ENCODE measurements at places on chromosomes 3 and 15.
A peak's percentile ranks its signal among the peaks of the same experiment; 100 is the strongest.

DNA sequence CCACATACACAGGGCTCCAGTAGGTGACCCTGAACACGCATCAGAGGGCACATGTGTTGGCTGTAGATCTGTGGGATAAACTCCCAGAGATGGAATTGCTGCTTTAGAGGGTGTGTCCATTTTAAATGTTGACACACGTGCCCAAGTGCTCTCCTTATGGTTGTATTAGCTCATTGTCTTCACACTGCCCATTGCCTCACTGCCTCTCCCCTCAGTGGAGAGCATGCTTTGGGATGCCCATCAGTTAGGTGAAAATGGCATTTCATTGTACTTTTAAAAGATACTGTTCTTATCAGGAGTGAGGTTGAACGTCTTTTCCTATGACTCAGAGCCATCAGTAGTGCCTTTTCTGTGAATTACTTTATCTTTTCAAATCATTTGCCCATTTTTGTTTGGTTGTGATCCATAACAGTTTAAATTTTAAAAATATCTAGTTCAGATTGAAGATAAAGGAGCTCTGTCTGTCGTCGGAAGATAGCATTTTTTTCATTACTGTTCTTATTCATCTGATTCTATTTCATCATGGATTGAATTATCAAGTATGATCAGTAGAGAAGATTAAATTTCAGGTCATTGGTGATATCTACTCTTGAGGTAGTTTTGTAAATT lies 120.7 kb downstream of the CHDH start:
- DNase-seq, result no peak

DNA sequence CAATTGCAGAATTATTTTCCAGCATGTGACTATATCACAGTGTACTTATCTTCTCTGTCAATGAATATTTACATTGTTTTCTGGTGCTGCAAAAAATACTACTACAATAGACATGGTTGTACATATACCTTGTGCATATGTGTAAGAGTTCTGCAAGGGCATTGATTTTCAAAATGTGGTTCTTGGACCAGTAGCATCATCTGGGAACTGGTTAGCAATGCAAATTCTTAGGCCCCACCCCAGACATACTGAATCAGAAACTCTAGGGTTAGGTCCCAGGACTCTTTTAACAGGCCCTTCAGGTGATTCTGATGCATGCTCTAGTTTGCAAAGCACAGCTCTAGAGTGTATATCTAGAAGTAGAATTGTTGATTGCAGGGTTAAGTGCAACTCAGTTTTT lies 292.3 kb downstream of the ZNF621 start:
- DNase-seq, result no peak

- DNase-seq, result peak; percentile 4
Observed at GRCh38 chr3:13018043-13018451, 55.2 kb downstream of the IQSEC1 start.

GRCh38 chr15:98935736-98936135 lies 71.9 kb downstream of the PGPEP1L start:
- DNase-seq, result no peak

DNA sequence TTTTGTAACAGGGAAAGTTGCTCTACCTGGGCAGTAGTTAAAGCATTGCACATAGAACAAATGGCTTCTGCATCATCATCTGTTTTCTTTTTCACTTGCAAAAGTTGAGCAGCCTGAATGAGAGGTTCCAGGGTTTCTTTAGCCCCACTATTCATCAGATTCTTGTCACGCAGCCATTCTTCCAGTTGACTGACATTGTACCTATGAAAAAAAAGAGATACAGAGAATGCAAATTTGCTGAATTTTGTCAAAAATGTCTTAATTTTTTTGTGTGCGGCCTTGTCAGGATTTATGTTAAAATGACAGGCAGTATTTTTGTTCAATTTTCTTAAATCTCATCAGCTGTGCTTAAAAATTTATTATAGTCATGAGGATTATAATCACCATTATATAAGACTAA lies 21.4 kb upstream of the MYO5C start:
- DNase-seq, result no peak

GRCh38 chr3:188283347-188283746 lies 129.4 kb downstream of the LPP start:
- no peak for DNase-seq

DNA sequence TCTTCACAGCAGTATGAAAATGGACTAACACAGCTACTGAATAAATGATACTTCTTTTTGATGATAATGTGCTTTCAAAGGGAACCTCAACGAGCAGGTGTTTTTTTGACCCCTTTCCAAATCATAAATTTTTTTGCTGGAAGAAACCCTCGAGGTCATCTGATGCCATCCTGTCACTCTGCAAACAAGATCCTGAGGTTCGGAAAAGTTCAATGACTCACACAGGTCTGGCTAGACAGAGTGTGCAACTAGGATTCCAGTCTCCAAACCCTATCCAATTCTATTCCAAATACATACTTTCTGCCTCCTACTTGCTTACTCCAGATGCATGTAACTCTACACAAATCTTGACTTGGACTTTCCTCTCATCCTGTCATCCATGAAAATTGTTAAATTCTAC lies 124.7 kb downstream of the NEDD4 start:
- DNase-seq, result no peak

DNA sequence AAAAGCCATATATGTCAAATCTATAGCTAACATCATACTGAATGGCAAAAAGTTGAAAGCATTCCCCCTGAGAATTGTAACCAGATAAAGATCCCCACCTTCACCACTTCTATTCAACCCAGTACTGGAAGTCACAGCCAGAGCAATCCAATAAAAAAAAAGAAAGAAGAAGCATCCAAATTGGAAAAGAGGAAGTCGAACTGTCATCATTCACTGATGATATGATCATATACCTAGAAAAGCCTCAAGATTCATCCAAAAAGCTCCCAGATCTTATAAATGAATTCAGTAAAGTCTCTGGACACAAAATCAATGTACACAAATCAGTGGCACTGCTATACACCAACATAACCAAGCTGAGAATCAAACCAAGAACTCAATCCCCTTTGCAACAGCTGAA lies 97.4 kb downstream of the CBLB start:
- DNase-seq, result no peak

- no peak for DNase-seq
Observed at GRCh38 chr3:61239871-61240270, 11.4 kb downstream of the FHIT start.

GRCh38 chr15:100334456-100334855 lies 7.3 kb downstream of the ADAMTS17 start:
- DNase-seq, result no peak

DNA sequence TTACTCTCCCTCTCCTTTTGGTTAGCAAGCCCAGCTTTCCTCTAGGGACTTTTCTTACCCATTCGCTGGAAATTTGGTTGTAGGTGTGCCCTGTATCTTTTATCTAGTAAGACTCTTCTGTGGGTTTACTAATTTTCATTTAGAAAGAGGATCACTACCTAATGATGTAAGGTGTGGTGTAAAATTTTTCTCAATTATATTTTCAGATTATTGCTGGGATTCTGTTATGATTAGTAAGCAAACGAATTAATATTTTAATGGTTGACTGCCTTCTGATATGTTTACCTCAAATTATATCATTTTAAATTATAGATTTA lies 28.5 kb downstream of the PLCL2 start:
- DNase-seq, result no peak

DNA sequence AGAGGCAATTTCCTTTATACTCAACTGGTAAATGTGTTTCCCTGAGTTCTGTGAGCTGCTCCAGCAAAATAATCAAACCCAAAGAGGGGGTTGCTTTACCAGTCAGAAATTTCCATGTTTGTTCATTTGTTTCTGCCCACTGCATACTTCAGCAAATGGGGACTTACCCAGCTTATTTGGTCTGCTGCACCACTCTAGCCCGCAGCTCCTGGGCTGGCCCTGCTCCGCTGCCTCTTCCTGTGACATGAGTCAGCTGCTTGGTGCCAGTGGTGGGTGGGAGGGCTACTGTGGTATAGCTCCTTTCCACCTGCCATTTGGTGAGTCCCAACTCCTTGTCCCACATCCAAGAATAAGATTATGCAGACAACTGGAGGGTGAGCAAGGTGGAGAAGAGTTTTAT lies 644.2 kb downstream of the MCTP2 start:
- DNase-seq, result no peak

- no peak for DNase-seq
Observed at GRCh38 chr15:84886211-84886983, 1.9 kb downstream of the SLC28A1 start.

DNA sequence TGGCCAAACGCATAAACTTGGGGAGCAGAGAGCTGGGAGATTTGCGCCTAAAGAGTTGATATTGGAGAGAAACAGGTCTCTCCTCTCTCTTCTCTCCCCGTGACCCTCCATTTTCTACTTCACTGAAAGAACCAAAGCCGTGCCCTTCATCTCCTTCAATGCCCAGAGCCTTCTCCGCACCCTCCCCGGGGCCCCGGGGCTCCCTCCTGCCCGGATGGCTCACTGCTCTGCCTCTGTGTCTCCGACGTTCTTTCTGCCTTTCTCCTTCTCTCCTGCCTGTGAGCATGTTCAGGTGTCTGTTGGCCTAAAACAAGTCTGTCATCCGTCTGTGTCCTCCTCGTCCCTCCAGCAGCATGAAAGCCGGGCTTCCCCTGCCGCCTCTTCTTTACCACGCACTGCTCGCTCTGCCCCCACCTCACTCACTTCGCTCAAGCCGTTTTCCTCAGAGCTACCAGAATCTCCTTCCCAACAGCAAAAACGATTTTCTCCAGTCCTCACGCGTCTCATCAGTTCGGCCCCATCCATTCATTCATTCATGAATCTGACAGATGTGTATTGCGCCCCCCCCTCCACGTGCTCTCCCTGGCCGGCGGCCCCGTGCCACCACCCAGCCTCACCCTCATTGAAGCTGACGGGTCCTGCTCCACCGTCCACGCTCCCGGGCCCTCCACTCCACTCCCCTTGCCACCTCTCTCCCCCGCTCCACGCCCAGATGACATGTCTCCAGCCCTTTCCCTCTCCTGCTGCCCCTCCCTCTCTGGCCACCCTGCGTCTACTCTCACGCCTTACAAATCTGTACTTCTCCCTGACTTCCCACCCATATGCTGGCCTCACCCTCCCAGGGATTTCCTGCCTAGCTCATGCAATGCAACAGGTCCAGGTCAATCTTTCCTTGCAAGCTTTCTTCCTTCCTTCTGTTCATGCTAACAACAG lies 10.2 kb downstream of the MUC4 start:
- DNase-seq, result no peak

GRCh38 chr3:57545636-57546268 lies 1.6 kb upstream of the DNAH12 start:
- DNase-seq, result no peak

- DNase-seq, result no peak
Observed at GRCh38 chr3:172559020-172559419, 35.8 kb upstream of the TNFSF10 start.

- DNase-seq, result no peak
Observed at GRCh38 chr15:83306561-83306960, 22.1 kb upstream of the BNC1 start.

DNA sequence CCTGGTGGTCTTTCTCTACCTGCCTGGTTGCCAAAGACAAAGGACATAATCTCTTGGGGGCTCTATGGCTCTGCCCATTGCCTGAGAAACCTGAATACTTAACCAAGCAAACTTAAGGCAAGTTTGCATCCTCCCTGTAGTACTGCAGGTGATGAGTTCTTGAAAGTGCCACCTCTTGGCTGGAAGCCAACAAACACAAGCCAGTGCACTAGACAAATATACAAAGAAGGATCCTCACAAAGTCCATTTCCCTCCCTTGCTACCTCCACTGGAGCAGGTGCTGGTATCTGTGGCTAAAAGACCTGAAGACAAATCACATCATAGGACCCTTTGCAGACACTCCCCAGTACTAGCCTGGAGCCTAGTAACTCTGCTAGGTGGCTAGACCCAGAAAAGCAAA lies 772.3 kb downstream of the SI start:
- DNase-seq, result no peak

DNA sequence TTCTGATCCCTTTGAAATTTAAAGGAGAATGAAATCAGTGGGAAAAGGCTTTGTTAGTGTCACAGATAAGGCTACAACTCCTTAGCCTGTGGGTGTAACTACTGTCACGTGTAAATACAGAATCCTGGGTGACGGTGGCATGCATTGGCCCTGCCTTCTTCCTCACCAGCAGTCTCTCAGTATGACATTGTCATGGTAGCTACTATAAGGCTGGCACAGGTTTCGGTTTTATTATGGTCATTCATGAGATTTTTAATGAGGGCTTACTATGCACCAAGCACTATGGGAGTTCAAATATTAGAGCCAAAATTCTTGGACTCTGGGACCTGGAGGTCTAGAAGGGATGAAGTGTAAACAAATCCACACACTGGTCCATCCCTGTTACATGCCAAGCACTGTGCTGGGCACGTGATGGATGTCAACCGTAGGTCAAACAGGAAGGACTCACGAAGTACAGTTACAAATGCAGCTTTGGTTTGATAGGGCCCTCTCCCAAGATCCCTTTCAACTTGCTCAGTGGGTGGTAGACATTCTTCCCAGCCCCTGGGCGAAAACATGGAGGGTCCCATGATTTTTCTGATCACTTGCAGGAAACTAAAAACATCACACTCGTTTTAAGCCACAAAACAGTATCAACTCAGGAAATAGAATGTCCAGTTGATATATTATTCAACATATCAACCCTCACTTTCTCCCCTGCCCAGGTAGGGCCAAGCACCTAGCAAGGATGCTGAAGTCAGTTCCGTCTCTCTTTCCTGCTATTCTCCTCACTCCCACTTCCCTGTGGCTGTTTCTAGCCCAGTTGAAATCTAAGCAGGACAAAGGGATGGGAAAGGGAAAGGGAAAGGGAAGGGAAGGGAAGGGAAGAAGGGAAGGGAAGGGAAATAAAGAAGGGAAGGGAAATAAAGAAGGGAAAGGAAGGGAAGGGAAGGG lies 25.3 kb downstream of the BFSP2 start:
- DNase-seq, result no peak

DNA sequence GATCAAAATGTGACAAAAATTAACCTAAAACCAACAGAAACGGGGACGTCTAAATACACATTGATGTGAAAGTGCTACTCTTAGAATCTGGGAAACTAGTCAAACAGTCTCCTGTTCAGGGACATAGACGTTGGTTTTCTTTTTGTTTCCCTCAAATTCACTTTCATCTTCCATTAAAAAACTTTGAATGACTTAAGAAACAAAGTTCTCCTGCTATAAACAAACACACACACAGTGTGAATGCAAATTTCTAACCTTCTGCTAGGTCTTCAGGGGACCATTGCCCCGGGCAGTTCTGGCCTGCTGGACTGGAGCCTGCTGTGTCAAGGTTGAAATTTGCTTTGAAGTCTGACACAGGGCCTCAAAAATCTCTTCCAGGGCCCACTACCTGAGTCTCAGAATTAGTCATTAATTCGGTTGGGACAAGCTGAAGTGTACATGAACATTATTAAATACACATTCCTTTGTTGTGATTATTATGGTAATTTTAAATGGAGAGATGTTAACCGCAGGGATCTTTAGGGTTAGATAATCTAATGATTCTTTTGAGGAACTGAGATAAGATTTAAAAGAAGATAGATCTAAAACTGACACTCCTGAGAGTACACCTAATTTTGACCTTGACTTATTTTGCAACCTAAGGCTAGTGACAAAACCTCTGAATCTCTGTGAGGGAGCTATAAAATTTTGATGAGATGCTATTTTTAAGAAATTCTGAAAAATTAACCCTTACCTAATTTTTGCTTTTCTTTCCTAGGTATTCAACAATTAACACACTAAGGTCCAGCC lies 1260.4 kb downstream of the ROBO1 start:
- no peak for DNase-seq

Data from NCI-H1417 treated with DMSO at 0.1 percent for 48 hours (cell line).